ENCODE measurements at places on chromosomes 1 and 21.

- no peak for DNase-seq
Observed at GRCh38 chr1:77273891-77274290, 7.9 kb upstream of the AK5 start.

DNA sequence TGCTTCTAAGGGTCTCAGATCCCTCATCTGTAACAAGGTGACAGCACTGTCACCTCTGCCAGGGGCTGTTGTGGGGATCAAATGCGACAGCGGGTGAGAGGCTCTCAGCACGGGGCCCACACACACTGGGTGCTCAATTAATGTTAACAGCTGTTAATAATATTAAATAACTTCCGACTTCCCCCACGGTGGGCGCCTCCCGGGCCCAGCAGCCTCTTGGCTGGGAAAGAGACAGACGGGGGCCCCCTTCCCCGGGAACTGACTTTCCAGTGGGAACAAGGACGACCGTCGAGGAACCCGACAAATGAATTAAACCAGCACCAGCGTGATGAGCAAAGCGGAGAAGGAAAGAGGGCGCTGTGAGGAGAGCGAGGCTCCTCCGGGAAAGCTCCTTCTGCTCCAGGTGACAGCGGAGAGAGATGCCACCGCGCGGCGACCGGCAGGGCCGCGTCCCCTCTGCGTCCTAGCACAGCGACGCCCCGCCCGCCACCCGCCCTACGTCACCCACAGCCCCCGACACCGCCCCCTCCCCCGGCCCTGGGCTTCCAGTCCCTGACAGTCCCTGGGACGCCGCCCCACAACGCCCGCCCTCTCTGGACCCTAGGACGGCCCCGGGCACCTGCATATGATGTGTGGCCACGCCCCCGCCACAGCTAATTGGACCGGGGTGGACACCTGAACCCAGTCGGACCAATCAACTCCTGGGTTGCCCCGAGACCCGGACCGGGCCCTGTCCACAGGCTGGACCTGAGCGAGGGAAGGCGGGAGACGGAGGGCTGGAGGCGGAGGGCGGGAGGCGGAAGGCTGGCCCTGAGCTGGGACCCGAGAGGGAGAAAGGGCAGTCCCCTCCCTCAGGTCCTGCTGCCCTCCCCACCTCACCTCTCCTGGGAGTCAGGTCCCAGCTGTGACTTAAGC is 38.2 kb downstream of the MATN1 start:
- no peak for DNase-seq

- no peak for DNase-seq
Observed at GRCh38 chr1:45510972-45511527, 10.6 kb downstream of the PRDX1 start.

- no peak for DNase-seq
Observed at GRCh38 chr1:111775966-111776365, 20.3 kb downstream of the DDX20 start.

DNA sequence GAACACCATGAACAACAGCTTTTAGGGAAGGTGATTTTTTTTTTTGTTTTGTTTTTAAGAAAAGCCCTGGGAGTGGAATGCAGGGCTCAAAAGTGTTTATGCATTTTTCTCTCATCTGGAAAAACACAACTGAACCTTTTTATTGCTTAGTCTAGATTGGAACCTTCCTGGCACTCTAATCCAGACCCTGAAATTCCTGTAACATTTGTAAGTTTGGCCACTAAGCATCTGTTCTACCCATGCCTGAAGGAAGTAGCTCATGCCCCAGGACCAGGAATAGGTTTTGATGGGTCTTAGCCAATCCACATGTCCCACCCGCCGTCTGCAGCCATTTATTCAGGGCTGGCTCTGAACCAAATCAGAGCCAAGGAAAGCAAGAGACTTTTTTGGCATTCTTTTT is 39.7 kb upstream of the SLC2A1 start:
- no peak for DNase-seq

DNA sequence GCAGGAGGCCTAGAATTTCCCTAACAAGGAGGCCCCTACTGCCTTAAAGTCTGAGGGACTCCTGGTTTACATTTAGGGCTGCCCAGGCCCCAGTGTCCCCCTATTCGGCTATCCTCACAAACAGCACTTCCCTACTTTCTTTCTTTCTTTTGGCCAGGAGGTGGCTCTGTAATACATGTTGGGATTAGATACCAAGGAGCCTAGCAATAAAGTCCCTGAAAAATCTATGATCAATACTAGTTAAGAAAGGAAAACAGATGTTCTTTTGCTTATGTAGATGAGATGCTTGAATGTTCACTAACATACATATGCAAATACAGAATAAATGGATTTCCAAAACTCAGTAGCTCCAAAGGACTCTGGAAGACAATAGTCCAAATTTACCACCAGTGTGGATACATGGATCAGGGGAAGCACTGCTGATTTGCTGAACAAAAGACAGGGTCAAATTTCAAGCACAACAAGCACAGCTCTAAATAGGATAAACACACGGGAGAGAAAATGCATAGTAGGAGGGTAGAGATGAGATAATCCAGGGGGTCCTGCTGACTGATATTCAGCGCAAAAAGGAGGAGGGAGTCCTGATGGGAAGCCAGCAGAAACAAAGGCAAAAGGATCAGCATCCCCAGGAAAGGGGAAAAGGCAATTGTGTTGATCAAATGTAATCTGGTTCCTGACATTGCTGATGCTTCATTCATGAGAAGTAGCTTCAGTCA is 240.0 kb downstream of the NUF2 start:
- no peak for DNase-seq

GRCh38 chr1:58572690-58573089 is 4.4 kb downstream of the TACSTD2 start:
- no peak for DNase-seq

DNA sequence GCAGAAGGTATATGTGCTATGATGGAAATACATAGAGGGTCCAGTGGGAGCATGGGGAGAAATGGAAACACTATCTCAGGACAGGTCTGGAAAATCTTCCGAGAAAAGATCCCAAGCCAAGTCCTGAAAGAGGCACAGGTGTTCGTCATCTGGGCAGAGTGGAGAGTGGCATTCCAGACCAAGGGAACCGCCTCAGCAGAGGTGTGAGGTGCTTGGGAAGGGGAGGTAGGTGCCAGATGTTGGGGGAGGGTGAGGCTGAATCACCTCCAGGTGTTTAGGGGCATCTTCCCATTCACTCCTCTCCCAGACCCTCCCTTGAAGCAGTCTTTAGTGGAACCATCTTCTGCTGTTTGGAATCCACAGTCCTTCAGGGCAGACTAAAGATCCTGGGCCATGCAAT is 23.5 kb upstream of the LRRN2 start:
- DNase-seq: no peak

DNA sequence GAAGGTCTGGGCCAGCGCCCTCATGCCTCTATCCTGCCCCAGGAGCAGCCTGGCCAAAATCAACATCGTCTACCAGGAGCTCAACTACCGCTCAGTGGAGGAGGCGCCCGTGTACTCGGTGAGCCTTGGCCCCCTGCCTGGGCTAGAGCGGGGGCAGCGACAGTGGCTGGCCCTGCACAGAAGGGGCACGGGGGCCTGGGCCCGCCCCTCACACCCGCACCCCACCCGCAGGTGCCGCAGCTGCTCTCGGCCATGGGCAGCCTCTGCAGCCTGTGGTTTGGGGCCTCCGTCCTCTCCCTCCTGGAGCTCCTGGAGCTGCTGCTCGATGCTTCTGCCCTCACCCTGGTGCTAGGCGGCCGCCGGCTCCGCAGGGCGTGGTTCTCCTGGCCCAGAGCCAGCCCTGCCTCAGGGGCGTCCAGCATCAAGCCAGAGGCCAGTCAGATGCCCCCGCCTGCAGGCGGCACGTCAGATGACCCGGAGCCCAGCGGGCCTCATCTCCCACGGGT is 10.8 kb downstream of the SCNN1D start:
- no peak for DNase-seq

GRCh38 chr1:89087241-89087640 is 22.2 kb upstream of the GBP1 start:
- DNase-seq: no peak

GRCh38 chr1:200415789-200416593 is 6.2 kb upstream of the ZNF281 start:
- no peak for DNase-seq

Data from activated T-helper 1 cell treated with anti-CD3 and anti-CD28 coated beads, Interleukin-2, amount 50 U/mL, for 16 hours (primary cell).